HAP-1 (cell line): ENCODE measurements at places on chromosomes 5 and 9.
A peak's percentile ranks its signal among the peaks of the same experiment; 100 is the strongest.

- no peak for DNase-seq
Observed at GRCh38 chr9:115628426-115628825, 510.5 kb upstream of the TNC start.

GRCh38 chr9:101462558-101462957 is 27.0 kb upstream of the ALDOB start:
- DNase-seq = no peak

DNA sequence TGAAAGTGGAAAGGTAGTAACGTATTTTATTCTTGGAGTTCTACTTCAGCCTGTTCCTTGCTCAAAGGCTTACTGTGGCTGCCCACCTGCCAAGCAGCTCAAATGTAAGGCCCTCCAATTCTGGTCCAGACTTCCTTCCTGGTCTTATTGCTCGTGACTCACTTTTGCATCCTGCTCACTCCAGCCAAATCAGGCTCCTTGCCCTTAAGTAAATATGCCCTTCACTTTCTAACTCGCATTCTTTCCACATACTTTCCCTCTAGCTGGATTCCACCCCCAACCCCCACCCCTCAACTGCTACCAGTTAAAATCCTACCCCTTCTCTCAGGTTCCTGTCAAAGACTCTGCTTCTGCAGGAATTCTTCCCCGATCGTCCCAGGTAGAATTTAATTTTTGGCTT is 96.6 kb downstream of the GALNT10 start:
- DNase-seq = peak; percentile 19

GRCh38 chr5:35656721-35657120 is 39.1 kb downstream of the SPEF2 start:
- no peak for DNase-seq

- no peak for DNase-seq
Observed at GRCh38 chr9:97543561-97543960, 42.1 kb downstream of the TMOD1 start.

DNA sequence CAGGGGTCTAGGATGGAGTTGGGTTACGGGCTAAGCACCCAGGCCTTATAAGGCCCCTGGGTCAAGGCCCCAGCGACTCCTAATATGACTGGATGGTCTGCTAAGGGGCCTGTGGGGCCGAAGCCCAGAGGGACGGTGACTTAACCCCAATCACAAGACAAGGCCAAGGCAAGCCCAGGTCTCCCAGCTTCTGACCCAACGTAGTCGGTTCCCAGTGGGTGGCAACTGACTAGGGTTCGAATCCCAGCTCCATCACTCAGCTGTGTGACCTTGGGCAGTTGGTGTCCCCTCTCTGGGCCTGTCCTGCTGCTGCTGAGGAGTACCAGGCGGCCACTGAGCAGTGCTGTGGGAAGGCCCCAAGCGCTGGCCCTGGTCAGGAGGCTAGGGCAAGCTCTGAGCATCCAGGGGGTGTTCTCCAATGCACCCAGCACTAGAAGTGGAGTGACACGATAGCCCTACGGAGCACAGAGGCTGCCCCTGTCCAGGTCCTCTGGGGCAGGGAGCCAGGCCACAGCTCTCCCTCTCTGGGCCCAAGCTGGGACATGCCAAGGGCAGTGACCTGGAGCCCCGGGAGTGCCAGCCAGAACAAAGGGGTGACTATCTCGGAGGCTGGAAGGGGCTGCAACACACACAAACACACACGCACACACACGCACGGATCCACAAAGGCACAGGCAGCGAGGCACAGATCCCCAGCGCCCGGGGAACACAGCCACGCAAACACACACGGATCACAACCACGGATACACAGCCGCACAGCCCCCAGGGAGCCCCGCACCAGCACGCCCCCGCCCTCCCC is 512 bp downstream of the AK1 start:
- DNase-seq = no peak

GRCh38 chr5:2168601-2169429 is 286.1 kb upstream of the IRX4 start:
- no peak for DNase-seq

- DNase-seq = peak; percentile 18
Observed at GRCh38 chr5:137155261-137156000, 343.7 kb downstream of the SPOCK1 start.

DNA sequence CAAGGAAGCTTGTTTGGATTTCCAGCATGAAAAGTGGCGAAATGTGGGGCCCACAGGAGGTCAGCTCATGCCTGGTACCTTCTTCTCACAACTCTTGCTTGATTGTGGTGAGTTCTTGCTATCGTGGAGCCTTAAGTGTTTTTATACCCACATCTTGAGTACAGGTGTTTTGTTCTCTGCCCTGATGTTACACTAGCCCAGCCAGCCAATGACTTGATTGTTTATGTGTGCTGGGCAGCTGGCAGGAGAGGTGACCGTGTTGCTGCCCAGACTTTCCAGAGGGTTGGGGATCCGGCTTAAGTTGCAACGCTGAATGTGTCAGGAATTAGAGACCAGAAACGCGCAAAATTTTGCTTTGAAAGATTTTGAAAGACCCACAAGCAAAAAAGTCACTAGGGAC is 24.0 kb upstream of the TPPP start:
- DNase-seq = no peak
